ENCODE measurements at places on chromosomes 1 and 21.
A peak's percentile ranks its signal among the peaks of the same experiment; 100 is the strongest.

DNA sequence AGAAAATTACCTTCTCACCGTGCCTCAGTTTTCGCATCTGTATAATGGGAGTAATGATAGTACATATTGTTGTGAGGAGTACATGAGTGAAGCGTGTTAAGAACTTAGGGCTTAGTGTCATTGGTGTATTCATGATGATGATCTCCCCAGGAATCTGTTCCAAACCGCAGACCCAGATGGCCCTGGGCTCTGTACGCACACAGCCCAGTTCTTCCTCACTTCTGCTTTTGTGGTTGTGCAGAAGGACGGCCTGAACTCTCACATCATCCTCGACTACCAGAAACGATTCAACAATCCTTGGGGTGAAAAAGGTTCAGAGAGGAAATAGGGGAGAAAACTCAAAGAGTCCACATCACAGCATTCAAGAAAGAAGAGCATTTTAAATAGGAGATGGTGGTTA is 323.0 kb downstream of the CAMTA1 start:
- DNase-seq = no peak

DNA sequence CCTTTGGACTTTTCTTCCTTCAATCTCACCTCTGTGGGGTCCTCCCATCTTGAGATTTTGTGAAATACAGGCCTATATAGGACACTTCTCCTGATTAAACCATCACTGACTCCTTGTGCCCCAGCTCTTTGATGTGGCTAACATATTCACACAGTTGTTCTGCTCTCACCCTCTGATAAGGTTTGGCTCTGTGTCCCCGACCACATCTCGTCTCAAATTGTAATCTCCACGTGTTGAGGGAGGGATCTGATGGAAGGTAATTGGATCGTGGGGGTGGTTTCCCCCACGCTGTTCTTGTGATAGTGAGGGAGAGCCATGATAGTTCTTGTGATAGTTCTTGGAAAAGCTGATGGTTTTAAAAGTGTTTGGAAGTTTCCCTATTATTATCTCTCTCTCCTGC is 19.7 kb downstream of the LRRC7 start:
- no peak for DNase-seq

- no peak for DNase-seq
These were observed 81.6 kb upstream of the AK4 start for GRCh38 chr1:65066419-65066765.

DNA sequence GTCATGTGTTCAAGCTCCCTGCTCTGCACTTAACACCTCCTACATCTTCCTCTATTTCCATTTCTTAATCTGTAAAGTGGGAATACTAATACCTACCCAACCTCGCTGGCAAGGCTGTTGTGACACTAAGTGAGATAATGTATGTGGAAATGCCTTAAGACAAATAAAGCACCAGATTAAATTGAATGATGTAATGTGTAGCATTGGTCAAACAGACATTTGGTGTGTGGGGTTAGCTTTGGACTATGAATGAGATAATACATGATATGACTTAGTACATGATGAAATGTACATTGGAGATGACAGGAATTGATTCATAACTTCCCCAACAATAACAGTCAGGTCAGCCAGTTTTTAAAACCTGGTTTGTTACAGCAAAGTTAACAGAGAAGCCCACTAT is 5.2 kb downstream of the AMPD1 start:
- no peak for DNase-seq

GRCh38 chr1:36858981-36859380 is 175.3 kb downstream of the GRIK3 start:
- no peak for DNase-seq

DNA sequence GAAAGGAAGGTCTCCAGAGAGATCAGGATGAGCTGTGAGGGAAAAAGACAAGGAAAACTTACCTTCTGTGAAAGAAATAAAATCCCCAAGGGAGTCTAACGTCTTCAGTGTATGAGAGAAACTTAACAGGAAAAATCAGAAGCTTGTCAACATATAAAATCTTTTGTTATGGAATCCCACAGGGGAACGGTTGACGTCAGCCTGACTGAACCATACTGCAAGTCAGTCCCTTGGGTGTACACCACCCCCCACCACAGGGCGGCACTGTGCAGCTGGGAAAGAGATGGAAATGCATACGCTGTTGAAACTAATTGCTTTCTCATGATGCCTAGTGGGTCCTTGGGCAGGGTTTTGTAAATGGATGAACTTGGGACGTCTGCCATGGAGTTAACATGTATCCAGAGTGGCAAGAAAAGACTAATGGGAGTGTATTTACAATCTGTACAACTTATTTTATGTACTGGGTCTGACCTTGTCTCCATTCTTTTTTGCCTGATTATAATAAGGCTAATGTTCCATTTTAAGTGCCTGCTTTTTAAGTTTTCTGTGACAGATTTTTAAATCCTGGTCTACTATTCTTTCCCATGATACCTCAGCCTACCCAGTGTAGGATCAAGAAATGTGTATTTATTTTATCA is 22.7 kb downstream of the UTP25 start:
- DNase-seq = no peak

DNA sequence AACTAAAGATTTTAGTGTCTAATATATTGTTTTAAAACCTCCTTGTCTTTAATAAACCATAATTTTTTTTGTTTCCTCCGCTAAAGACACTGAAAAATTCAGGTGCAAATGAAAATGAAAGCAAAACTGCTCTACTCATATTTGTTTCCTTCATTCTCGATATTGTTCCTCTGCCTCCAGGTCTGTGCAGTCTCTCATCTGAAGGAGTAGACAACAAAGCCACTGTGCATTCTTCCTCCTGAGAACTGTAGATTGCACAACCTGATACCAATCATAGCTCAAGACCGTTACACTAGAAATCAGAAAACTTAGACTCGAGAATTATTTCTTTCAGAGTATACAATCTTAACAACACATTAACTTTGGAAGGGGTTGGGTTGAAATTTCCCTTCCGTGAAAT is 373.1 kb upstream of the CXADR start:
- no peak for DNase-seq

- DNase-seq = no peak
These were observed 269.9 kb downstream of the HLX start for GRCh38 chr1:221149111-221149510.

DNA sequence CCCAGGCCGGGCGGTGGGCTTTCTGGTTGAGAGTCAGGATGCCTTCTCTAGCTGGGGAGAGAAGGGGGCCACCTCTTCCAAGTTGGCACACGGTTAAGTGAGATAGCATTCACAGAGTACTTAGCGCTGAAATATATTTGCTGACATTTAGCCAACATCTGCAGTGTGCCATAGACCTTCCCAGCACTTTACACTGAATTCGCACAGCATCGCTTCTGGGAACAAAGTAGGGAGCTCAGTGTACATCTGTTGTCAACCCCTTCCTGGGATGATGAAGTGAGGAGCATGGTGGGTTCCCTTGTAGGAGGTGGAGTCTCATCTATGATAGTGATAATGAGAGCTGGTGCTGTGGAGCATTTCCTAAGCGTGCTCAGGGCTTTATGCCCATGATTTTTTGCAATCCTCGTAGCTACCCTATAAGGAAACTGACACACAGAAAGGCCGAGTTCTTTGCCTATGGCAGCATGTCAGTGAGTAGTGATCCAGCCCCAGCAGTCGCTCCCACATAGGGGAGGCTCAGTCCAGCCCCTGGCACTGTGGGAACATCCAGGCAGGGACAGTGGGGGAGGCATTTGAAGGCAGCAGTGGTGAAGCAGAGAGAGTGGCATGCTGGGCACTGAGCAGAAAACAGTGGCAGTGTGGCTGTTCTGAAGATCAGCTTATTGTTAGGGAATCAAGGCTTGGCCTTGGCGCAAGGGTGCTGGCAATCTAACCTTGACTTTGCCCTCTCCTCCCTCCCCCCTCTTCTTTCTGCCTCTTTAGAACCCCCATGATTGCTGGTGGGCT is 176.2 kb downstream of the PGBD5 start:
- no peak for DNase-seq

GRCh38 chr1:18955441-18956192 is 859 bp downstream of the IFFO2 start:
- no peak for DNase-seq

GRCh38 chr1:41350055-41350378 is 11.2 kb upstream of the FOXO6 start:
- DNase-seq = no peak

GRCh38 chr1:230076121-230076520 is 9.1 kb downstream of the GALNT2 start:
- DNase-seq = no peak

DNA sequence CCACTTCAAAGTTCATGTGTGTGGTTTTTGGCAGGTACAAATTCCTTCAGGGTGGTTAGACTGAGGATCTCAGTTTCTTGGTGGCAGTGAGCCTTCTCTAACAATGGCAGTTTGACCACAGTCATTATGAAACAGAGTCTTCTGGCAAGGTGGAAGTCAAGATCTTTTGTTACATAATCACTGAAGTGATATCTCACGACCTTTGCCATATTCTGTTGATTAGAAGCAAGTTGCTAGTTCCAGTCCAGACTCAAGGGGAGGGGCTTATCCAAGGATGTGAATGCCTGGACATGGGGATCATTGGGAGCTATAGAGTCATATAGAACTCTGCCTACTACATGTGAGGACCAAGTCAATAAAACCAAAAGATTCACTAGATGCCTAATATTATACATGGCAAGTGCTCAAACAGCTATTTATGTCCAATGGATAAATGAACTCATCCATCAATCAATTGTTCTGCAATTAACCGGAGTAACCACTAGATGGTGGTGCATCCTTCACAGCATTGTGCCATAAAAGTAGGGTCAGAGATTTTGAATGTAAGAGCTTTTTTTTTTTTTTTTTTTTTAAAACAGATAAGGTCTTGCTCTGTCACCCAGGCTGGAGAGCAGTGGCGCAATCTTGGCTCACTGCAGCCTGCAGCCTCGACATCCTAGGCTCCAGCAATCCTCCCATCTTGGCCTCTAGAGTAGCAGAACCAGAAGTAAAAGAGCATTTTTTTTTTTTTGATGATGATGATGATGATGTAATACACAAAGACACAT is 131.9 kb downstream of the CRB1 start:
- peak; percentile 44 for DNase-seq

DNA sequence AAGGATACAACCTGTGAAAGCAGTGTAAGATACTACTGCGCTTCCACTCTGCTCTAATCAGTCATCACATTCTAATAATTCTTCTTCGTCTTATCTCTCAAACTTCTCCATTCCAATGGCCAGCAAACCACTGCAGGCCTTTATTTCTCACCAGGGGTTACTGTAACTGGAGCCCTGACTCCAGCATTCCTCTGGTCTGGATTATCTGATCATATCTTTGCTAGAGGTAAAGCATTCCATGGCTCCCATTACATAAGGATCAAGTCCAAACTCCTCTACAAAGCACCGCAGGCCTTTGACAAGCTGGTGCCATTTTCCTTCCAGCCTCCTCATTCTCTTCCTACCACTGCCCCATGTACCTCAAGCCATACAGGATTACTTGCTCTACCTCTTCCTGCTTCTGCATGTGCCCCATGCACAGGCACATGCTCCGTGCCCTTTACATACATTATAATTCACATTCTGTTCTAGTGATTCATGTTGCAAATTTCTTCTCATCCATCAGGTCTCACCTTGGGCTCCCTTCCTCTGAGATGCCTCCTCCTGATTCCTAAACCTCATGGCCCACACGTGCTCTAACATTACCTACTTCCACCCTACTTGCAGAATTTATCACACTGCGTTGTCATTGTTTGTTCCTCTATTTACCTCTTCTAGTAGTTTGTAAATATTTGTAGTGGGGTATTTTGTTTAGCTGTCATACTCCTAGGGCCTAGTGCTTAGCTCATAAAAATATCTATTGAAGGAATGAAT is 9.3 kb upstream of the SERBP1 start:
- peak; percentile 71 for DNase-seq

DNA sequence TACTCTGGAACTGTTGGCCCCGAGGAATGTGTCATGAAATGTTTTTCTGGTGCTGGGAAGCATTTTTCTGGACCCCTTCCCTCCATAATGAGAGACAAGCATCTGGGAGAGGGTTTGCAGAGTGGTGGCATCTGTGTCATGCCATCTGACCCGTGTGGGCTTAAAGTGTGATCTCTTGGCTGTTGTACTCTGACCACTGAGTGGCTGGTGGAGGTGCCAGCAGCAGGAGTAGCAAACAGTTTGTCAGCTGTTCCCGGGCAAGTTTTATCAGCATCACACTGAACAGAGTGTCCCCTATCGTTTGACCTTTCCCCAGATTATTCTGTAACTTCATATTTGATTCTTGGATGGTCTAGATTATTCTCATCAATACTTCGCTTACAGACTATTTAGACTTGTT is 150.1 kb downstream of the HHAT start:
- no peak for DNase-seq

DNA sequence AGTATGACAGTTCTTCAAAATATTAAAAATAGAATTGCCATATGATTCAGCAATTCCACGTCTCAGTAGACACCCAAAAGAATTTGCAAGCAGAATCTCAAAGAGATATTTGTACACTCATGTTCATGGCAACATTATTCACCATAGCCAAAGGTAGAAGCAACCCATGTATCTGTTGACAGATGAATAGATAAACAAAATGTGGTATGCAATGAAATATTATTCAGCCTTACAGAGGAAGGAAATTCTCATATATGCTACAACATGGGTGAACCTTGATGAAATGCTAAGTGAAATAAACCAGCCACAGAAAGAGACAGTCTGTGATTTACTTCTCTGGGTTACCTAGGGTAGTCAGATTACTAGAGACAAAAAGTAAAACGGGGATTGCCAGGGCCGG is 47.0 kb downstream of the NAV1 start:
- no peak for DNase-seq

DNA sequence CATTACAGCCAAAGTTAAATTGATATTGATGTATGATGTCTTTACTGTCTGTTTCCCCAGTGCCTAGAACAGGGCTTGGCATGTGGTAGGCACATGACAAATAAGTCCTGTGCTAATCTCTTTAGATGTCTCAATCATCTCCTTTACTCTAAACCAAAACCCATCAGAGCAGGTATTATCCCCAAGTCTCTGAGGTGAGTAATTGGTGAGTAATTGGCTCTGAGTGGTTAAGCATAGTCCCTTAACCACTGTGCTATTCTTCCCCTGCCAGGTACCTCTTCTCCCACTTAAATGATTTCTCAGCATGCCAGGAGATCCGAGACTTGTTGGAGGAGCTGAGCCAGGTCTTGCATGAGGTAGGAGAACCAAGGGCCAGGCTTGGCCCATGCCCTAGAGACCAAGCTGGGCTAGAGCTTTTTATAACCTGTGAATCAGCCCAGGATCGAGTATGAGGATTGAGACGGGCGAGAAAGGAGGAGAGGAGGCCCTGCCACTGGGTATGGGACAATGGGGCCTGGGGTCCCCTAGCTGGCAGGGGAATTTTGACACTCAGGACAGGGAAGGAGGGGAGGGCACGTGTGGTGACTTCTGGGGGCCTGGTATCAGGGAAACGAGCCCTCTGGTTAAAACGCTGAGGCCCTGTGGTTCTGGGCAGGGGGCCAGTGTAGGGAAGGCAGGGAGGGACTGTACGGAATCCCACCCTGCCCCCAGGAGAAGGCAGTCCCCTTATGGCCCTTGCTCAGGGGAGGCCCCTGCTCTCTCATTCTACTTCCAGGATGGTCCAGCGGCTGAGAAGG is 4.5 kb downstream of the CNKSR1 start:
- DNase-seq = peak; percentile 42

DNA sequence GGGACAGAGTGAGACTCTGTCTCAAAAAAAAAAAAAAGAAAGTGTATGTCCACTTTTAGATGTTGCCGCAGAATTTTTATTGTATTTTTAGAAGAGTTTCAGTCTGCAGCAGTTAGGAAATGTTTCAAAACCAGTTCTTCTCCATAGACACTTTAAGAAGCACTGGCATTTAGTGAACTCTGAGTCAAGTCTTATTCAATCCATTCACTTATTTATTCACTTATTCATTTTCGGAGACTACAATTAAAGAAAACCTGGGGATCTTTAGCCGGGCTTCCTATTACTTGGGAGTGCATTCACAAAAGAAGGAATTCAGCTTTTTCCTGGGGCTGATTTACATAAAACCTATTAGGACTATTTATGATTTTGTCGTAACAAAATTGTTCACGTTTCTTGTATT is 12.3 kb downstream of the RCAN3 start:
- DNase-seq = no peak

Measured in astrocyte (in vitro differentiated cells and primary cell).